ENCODE measurements at places on chromosomes 12 and 14.

- DNase-seq = no peak
These were observed 145.3 kb upstream of the DCN start for GRCh38 chr12:91327889-91328288.

- DNase-seq = peak; percentile 54
These were observed 77.8 kb upstream of the HSPB8 start for GRCh38 chr12:119100933-119101332.

DNA sequence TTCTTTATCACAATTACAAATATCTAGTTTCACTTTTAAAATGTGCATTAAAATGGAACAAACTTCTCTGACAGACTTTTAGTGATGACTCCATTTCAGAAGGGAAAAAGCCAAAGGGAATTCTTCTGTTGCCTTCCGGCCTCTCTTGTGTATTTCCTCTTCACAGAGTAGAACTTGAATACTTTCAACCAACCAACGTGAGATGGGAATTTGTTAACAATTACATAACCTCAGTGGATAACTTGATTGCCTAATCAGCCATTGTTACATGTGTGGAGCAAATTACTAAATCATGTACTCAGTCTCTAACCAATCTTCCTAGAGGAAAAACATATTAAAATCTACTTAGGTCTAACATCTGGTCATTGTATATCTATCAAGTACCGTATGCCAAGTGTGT, 291.1 kb downstream of the SYT1 start:
- no peak for DNase-seq

DNA sequence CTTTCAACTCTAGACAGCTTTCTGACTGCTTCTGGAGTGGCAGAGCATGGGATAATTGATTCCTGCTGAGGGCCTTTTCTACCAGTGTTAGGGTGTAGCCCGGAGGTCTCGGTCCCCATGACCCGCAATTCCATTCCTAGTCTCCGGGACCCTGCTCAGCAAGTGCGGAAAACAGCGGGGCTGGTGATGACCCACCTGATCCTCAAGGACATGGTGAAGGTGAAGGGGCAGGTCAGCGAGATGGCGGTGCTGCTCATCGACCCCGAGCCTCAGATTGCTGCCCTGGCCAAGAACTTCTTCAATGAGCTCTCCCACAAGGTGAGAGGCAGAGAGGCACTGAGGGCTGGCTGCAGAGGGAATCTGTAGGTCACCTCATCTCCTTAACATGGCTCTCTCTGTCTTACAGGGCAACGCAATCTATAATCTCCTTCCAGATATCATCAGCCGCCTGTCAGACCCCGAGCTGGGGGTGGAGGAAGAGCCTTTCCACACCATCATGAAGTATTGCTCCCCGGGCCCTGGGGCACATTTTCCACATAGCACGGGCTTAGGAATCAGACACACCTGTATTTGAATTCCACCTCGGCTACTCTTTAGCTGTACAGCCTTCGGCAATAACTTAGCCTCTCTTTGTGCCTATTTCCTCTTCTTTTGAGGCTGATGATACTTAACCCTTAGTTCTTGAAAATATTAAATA, 5.6 kb upstream of the GAPDH start:
- no peak for DNase-seq

GRCh38 chr12:106774808-106775524, 484 bp downstream of the RIC8B start:
- DNase-seq = no peak

GRCh38 chr12:13702381-13702780, 279.0 kb downstream of the GRIN2B start:
- peak; percentile 18 for DNase-seq

GRCh38 chr14:84090837-84091236, 1439.1 kb upstream of the FLRT2 start:
- no peak for DNase-seq

GRCh38 chr12:111396726-111397445, 8.8 kb upstream of the SH2B3 start:
- peak; percentile 88 for DNase-seq

DNA sequence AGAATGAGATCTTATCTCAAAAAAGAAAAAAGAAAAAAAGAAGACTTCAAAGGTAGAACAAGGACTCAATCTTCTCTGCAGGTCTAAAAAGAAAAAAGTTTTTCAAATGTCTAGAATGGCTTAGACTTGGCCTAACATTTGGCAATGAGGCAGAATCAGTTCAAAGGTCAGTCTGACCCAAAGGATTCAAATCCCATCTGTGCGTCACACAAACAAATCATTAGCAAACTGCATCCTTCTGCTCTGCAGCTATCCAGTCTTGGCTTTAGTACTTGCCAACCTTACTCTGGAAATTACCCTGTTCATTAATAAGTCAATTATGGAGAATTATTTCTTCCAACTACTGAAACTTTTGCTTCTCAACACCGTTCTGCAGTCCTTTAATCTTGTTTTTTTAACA, 3.1 kb downstream of the YAF2 start:
- no peak for DNase-seq

- DNase-seq = no peak
These were observed 479.7 kb upstream of the MGAT4C start for GRCh38 chr12:86735851-86736250.

GRCh38 chr14:38556252-38556651, 300.4 kb upstream of the CLEC14A start:
- DNase-seq = no peak

DNA sequence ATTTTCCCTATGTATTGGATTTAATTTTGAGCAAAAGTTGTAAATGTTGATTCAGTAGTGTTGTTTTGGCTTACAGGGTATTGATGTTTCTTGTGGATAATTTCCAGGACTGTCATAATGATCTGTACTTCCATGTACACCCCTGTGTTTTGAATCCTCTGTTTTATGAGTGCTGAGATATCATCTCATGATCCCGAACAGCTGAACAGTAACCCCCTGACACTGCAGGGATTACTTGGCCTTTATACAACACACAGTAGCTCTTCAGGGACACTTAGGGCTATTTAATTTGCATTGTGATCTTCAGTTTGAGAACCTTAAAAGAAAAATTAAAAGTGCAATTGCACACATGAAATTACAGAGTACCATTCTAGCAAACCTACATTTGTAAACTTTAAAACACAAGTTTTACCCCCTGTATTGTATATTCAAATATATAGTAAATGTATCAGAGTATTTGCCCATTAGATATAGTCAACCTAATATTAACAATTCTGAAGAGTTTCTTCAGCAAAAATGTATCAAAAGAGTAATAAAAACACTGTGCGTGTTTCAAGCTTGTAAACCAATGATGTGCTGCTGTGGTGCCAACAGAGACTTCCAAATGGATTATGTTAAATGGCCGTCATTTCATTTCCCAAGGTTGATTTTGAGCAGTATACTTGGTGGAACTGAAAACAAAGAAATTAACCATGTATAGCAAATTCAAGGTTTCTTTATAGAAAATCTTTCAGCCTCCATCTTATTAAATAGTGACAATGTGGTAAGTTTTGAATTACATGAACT, 27.9 kb upstream of the MYF6 start:
- no peak for DNase-seq

DNA sequence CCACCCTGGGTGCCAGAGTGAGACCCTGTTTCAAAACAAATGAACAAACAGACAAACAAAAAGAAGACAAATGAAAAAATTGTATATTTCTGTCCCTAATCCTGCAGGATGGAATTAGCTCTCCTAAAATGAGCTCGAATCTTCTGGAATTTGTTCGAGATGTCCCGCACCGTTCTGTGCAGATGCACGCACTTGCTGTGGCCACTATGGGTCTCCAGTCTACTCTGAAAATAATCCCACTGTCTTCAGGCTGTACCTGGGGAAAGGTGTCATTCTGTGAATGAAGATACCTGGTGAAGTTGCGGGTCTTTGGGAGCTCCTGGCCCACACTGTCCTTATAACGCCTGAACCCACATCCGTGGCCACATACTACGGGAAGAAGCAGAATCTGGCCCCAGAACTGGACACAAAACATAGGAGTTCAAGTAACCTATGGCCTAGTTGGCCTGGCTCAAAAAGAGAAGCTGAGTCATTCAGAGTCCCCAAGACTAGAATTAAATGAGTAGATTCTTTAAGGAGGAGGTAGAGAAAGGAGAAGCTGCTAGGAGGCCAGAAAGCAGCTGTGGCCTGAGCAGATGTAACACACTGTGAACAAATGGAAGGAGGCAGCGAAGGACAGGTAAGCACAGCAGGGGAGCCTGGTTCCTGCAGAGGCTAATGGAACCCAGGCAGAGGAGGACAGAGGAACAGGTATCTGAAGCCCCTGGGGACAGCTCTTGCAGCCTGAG, 108.6 kb downstream of the FOXN3 start:
- DNase-seq = no peak

DNA sequence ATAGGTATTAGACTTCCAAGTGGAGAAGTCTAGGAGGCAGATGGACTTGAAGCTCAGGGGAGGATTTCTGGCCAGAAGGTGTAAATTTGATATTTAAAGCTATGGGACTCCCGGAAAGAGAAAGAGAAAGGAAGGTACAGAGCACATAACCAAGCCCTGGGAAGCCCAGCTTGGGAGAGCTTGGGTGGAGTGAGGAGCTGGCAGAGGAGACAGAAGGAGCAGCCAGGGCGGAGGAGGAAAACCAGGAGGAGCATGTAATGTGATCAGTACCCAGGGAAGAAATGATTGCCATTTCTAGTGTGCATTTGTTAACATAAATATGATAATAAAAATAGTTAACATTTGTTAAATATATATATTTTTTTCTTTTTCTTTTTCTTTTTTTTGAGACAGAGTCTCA, 67.4 kb downstream of the KICS2 start:
- no peak for DNase-seq

- DNase-seq = no peak
These were observed 22.9 kb downstream of the CACNA1C start for GRCh38 chr12:2075508-2076195.

GRCh38 chr14:35250319-35250718, 41.9 kb upstream of the PSMA6 start:
- DNase-seq = no peak

- DNase-seq = no peak
These were observed 86.2 kb downstream of the TSPAN8 start for GRCh38 chr12:71071536-71072097.

DNA sequence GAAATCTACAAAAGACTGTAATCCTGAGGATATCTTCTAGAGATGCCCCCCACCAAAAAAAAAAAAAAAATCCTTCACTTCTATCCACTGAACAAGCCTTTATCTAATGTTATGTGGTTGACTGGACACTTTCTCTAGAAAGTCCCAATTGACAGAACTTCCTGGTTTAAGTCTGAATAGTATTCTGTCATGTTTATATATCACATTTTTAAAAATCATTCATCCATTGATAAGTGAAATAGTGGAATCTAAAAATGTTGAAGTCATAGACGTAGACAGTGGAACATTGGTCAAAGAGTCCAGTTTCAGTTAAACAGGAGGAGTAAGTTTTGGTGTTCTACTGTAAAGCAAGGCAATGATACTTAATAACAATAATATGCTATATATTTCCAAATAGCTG, 297.0 kb downstream of the SSPN start:
- no peak for DNase-seq

GRCh38 chr14:54633076-54633475, 66.1 kb downstream of the SAMD4A start:
- DNase-seq = no peak

- DNase-seq = no peak
These were observed 3.1 kb upstream of the ARHGEF25 start for GRCh38 chr12:57607958-57608663.

GRCh38 chr14:29716150-29716549, 211.5 kb downstream of the PRKD1 start:
- DNase-seq = no peak

- no peak for DNase-seq
These were observed 25.0 kb downstream of the DIO2 start for GRCh38 chr14:80186301-80186800.

DNA sequence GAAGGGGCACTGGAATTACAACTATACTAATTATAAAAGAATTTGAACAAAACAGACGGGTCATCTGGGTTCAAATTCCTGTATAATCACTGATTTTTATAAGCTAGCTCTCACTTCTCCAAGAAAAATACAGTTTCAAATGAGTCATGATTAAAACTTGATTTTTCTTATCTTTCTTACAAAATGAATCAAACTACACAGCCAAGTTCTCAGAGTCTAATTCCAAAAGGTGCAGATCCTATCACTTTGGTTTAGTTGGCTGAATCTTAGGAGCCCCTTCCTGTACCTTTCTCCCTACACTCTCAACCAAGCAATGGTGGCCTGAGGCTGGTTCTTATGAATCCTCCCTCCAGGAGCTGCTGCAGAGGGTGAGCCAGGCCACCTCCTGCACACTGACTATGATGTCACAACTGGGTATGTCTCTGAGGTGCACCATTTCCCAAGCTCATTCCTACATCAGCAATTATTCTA, 43.8 kb upstream of the BMP4 start:
- no peak for DNase-seq

DNA sequence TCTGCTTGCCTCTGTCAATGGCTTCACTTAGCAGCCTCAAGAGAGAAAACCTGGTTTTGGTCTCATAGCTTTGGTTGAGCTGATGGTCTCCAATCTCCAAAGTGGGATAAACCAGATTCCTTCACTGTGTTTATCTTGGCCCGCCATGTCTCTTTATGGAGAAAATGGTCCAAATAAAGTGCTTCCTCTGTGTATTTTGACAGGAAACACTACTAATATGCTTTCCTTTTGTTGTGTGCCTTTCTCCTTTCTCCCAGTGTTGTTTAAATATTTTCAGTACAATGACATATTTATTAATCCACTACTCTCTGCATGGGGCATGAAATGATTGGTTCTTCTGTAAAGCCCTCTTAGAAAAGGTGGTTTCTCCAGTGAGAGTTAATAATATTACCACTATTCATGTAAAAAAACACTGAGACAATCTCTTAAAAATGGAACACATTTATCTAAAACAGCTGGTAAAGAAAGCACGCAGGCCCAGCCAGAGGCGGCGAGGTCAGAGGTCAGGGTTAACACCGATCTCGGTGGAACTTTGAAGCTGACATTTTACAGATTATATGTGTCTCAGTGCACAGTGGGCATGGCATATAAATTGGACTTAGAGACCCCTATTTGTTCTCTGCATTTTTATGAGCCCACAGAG, 24.2 kb downstream of the TMEM30B start:
- DNase-seq = no peak

DNA sequence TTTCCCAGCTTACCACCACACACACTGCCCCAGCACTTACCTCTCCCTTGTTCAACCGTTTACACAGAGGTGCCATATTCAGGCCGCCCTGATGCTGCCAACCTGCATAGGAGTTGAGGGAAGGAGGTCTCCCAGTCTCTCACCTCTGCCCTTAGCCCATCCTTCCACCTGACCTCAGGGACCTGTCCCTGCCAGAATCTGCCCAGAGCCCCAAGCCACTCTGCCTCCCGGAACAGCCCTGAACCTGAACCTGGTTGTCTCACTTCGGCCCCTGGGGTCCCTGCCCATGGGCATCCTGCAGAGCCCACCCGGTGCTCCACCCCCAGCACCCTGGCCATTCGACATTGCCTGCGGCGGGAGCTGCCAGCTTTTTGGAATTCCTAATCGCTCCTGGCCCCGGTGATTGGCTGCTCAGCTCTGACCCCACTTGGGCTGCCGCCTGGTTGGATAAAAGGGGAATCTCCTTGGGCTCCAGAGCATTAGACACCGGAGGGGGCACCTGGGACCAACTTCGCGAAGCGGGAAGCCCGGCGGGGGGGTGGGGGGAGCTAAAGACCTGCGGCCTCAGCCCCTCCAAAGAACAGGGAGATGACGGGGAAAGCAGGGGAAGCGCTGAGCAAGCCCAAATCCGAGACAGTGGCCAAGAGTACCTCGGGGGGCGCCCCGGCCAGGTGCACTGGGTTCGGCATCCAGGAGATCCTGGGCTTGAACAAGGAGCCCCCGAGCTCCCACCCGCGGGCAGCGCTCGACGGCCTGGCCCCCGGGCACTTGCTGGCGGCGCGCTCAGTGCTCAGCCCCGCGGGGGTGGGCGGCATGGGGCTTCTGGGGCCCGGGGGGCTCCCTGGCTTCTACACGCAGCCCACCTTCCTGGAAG, at the start of gene VSX2:
TSS of gene VSX2 (plus strand) at position 476 of the 874 bp plus-strand sequence. CDS start at position 589, 113 bp downstream.
- DNase-seq = peak; percentile 69

- DNase-seq = peak; percentile 47
These were observed 57.8 kb downstream of the C14orf132 start for GRCh38 chr14:96096639-96097610.
